ENCODE measurements at places on chromosomes 5 and 9.

- DNase-seq = no peak
These were observed 22.0 kb upstream of the WNK2 start for GRCh38 chr9:93161786-93162562.

DNA sequence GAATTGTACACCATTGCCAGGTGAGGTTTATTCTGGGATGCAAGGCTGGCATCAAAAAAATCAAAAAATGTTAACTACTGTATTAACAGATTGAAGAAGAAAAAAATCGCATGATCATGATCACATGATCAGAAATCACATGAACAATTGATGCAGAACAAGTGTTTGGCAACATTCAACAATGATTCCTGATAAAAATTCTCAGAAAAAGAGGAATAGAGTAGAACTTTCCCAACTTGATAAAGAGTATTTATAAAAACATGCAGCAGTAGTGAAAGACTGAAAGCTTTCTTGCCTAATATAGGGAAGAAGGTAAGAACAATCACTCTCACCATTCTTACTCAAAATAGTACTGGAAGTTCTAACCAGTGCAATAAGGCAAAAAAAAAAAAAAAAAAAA, 16.4 kb downstream of the SLCO4C1 start:
- DNase-seq = no peak

GRCh38 chr5:135094339-135095051, 60.5 kb upstream of the PITX1 start:
- DNase-seq = no peak

DNA sequence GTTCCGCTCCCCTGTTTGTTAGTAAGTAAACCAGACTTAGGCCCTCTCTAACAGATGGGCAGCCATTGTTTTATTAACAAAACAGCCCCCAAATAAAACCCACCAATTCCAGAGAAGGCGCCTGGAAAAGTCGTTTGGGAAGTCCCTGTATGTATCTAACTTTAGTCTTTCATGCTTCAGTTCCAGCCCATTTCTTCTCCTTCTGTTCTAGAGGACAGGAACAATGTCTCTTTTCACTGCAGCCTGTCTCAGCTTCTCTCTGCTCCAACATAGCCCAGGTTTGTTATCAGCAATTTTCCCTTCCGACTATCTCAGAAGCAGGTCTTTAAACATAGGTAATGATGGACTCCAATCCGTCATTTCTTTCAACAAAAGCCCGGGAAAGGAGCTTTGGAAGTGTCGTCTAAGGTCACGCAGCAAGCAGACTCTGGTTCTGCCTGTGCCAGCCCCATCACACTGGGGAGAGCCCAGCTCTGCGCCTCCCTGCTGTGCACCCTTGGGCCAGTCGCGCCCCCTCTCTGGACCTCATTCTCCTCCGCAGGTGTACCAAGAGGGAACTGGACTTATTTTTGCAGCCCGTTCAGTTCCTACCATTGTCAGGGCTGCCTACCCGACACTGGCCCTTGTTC, 9.6 kb upstream of the AKNA start:
- DNase-seq = peak; percentile 22

DNA sequence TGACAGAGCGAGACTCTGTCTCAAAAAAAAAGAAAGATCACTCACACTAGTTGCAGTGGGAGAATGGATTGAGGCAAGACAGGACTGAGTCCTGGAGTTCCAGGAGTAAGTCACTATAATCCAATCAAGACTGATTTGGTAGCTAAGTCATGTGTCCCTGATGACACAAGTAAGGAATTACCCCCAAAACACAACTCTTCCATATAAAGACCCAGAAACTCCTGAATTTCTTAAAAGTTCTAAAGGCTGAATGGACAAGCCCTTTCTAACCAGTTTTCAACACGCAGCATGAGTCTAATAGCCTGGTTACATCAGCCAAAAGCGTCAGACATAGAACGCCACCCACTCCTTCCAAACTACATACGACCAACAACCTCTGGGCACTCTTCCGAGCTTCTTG, 2.5 kb downstream of the ZFP62 start:
- DNase-seq = no peak

GRCh38 chr5:113128082-113128481, 151.5 kb downstream of the DCP2 start:
- no peak for DNase-seq

DNA sequence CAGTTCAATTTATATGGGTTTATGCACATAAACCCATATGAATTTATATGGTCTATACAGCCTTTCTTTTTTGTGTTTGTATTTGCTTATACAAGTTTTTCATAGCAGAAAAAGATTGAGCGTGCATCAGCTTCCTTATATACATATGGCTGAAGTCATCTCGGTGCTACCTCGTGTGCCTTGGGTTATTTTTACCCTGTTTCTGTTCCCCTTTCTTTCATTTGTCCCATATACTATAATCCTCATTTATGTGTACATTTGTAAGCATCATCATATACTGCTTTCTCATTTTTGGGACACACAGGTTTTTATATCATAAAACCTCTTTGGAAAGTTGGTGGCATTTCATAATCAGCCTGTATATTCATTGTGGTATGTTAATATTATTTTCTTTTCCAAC, 107.8 kb upstream of the ADAMTSL1 start:
- DNase-seq = no peak

- DNase-seq = no peak
These were observed 3.7 kb downstream of the ROPN1L start for GRCh38 chr5:10445352-10445751.

DNA sequence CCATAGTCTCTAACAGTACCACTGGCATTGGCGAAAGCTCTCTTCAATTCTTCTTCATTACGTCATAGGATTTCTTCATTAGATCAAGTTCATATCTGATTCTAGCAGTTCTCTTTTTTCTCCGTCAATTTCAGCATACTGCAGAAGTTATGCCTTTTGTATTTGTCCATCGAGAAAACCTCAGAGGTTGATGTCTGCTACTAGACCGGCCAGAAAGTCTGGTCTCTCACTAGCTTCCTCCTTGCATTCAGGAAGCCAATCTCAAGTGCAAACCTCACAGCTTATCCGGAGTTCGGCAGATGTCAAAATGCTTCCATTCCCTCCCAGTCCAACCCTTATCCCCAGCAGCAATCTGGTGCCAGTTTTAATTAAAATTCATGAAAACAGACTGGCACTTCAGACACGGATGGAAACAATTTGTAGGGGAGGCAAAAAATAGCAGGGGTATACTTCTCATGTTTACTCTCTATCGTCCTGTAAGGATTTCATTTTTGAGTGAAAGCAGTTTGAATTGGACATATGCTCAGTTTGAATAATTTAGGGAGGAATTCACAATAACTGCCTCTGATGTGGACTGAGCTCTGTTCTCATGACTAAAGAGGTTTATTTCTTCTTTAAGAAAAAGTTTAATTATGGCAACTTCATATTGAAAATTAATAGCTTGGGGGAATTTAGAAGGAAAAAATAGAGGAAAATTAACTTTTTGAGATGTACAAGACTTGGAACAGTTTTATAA, 56.4 kb upstream of the TMC1 start:
- no peak for DNase-seq

DNA sequence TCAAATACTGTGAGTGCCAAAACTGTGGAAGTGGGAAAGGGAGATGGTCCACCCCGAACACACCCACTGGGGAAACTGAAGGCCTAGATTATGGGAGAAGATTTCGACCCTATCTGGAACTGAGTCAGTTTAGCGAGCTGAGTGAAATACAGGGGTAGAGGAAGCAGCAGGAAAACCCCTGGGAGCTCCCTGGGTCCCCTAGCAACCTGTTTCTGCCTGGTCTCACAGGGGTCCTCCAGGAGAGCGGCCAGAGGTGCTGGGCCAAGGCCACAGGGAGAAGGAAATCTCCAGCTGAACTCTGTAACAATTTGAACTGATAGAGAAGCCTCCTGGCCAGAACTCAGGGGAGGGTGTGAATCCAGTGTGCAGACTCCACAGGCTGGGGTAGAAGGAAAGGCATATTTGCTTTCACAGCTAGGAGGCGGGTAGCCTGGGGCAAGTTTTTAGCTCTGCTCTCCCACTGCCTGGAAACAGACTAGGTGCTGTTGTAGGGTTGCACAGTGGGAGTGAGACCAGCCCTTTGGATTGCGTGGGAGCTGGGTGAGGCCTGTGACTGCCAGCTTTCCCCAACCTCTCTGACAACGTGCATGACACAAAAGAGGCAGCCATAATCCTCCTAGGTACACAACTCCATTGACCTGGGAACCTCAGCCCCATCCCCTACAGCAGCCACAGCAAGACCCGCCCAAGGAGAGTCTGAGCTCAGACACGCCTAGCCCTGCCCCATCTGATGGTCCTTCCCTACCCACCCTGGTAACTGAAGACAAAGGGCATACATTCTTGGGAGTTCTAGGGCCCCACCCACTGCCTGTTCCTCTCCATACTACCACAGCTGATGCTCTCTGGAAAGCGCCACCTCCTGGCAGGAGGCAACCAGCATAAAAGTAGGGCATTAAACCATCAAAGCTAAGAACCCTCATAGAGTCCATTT, 78.8 kb upstream of the GPBP1 start:
- no peak for DNase-seq

DNA sequence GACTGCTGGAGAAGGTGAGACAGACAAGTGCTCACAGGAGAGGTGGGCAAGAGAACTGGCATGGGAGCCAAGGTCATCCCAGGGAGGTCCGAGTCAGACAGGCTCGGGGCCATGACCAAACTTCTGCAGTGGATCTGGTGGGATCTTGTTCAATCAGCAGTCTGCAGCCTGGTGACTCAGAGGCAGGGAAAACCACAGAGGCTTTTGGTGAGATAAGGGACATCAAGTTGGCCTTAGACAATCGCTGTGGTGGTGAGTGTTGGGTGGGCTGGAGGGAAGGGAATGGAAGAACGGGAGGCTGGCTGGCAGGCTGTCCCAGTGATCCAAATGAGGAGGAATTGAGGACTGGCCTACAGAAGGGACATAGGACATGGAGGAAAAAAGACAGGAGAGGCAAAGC, 123.8 kb downstream of the TMEM174 start:
- no peak for DNase-seq

DNA sequence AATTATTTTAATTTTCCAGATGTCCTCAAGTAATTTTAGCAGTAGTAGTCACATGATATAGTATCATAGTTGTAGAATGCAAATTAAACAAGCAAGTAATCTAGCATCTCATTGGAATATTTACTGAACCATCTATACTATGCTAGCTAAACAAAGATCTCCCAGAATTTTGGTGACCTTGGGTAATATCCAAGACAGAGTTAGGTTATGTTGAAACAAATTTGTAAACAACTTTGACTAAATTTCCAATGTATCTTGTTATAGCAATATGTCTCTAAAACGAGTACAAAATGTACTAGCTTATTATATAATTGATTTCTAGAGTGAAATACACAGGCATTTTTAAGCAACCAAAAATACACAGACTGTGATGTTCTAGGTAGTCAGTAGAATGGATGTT, 41.5 kb downstream of the VCAN start:
- DNase-seq = no peak
